Stimulated activated CD8-positive, alpha-beta memory T cell treated with anti-CD3 and anti-CD28 coated beads, Interleukin-4, amount 100 ng/mL, for 1 hour (primary cell): ENCODE measurements at places on chromosomes 5 and 9.

GRCh38 chr5:169171515-169171914, 129.4 kb downstream of the SLIT3 start:
- DNase-seq, result no peak

- no peak for DNase-seq
Measured at GRCh38 chr5:134769206-134769605, 10.6 kb downstream of the DDX46 start.

GRCh38 chr5:108382784-108383330, 959 bp upstream of the FBXL17 start:
- DNase-seq, result no peak

DNA sequence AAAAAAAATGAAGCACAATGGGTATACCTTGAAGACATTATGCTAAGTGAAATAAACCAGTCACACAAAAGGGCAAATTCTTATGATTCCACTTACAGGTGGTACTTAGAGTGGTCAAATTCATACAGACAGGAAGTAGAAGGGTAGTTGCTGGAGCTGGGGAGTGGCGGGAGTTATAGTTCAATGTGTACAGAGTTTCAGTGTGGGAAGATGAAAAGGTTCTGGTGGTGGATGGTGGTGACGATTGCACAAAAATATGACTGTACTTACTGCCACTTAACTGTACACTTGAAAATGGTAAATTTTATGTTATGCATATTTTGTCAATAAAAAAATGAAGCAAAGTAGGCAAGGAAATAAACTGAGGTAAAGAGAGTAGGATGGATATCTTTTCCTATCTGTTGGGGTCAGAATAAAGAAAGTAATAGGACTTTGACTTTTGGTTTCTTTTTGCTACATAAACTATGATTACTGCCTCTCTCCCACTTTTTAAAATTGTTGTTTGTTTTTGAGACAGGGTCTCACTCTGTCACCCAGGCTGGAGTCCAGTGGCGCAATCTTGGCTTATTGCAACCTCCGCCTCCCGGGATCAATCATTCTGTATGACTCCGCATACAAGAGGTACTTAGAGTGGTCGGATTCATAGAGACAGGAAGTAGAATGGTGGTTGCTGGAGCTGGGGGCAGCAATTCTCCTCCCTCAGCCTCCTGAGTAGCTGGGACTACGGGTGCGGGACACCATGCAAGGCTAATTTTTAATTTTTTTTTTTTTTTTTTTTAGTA, 4.0 kb upstream of the PSAT1 start:
- no peak for DNase-seq

DNA sequence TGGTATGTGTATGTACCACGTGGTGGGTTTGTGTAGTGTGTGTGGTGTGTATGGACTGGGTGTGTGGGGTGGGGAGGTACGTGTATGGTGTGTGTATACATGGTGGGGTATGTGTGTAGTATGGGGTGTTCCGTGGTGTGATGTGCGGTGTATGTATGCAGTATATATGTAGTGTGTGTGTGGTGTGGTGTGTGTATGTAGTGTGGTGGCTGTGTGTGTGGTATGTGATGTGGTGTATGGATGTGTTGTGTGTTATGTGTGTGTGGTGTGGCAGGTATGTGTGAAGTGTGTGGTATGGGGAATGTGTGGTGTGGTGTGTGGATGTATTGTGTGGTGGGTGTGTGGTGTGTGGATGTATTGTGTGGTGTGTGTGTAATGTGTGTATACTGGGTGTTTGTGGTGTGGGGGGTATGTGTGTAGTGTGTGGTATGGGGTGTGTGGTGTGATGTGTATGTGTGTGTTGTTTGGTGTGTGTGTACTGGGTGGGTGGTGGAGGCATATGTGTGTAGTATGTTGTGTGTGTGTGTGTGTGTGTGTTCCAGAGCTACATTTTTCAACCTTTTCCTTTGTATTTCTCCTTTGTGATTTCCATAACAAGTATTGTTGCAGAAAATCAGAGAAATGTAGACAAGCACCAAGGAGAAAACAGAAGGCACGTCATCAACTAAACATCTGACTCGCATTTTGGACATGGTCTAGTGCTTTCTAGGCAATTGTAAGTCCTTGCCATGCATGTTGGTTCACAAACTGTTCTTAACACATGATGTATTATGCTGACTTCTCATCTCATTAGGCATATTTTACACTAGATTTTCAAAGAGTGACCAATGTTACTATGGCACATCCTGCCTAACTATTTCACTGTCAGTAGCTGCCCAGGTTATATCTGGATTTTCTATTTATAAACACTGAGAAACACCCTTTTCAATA, 13.2 kb downstream of the SEMA4D start:
- no peak for DNase-seq

- DNase-seq, result no peak
Measured at GRCh38 chr9:108322326-108323098, 533.3 kb downstream of the ACTL7B start.
